ENCODE measurements at places on chromosomes 12 and 14. TPM values are rescaled to one million over a fixed set of nuclear protein-coding genes. Genes with fewer than 3 reads are reported as not detected.

- no peak for DNase-seq
Observed at GRCh38 chr12:1493781-1494565, 100.4 kb downstream of the FBXL14 start.

DNA sequence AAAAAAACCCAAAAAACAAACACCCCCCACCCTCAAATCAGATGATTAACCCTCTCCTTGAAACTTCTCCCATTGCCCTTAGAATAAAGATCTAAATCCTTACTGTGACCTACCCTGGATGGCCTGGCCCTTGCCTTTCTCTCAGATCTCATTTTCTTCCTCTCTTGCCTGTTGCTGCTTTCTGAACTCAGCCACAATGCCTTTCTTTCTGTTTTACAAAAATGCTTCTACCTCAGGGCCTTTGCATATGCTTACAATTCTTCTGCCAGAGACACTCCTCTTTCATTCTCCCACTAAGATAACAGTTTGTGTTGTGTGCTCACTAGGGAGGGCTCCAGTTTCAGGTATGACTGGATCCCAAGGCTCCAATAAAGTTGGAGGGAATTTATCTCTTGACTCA is 108.3 kb downstream of the PTPN11 start:
- DNase-seq: no peak

DNA sequence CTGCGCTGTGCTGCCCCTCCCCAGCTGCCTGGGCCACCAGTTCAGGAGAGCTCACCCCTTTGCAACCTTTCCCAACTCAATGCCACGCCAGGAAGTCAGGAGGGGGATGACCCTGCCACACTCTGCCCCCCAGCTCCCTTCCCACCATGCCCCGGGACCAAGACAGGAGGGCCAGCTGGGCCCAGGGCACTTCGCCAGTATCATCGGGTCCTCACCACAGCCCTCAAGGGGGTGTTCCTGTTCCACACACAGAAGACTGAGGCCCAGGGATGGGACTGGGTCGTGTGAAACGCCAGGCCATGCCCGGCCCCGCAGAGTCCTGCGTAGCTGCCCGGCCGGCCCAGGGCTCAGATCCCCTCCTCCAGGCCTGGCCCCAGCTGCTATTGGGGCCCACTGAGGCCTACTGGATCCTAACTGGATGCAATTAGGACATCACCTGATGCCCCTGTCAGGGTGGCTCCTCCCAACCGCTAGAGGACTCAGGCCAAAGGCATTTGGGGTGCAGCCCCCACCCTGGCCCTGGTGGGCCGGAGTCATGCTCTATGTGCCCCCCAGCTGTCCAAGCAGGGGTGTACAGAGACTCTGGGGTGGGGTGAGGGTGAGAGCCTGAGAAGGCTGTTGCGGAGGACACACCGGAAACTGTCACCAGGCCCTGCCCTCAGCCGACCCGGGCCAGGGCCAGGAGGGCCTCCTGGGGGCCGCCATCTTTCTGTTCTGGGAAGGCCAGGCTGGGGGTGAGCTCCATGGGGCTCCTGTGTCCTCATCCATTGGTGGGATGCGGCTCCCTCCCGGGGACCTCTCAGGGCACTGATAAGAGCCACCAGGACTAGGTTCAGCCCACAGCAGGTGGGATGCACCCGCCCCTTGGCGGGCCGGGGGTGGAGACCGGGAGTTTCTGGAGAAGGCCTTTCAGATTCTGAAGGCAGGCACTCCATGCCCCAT is 29.3 kb upstream of the ANKRD9 start:
- no peak for DNase-seq

- no peak for DNase-seq
Observed at GRCh38 chr14:99363616-99364290, 91.8 kb upstream of the BCL11B start.

The CD63 gene
- polyA plus RNA-seq: 598 TPM

Measured in thymus (tissue), 14 donors.